Activated T-helper 2 cell treated with anti-CD3 and anti-CD28 coated beads, Interferon-gamma antibody, Interleukin-2, Interleukin-4, amounts not matched to agents 10 μg/mL and 5 μg/mL and 100 μg/mL, durations not matched to agents 14 hours and 24 hours and 36 hours (primary cell): ENCODE measurements at places on chromosomes 3 and 15. TPM values are rescaled to one million over a fixed set of nuclear protein-coding genes. Genes with fewer than 3 reads are reported as not detected.
A peak's percentile ranks its signal among the peaks of the same experiment; 100 is the strongest.

Gene PTH1R
- total RNA-seq = not detected in 2 replicates

Gene PCYT1A
- 49.2 and 53.7 TPM in 2 replicates for total RNA-seq

GRCh38 chr3:141127344-141128125 is 76.4 kb downstream of the SPSB4 start:
- no peak overlapping the region for H3K27ac ChIP-seq
- H3K4me3 ChIP-seq = no peak overlapping the region
- DNase-seq = no peak

DNA sequence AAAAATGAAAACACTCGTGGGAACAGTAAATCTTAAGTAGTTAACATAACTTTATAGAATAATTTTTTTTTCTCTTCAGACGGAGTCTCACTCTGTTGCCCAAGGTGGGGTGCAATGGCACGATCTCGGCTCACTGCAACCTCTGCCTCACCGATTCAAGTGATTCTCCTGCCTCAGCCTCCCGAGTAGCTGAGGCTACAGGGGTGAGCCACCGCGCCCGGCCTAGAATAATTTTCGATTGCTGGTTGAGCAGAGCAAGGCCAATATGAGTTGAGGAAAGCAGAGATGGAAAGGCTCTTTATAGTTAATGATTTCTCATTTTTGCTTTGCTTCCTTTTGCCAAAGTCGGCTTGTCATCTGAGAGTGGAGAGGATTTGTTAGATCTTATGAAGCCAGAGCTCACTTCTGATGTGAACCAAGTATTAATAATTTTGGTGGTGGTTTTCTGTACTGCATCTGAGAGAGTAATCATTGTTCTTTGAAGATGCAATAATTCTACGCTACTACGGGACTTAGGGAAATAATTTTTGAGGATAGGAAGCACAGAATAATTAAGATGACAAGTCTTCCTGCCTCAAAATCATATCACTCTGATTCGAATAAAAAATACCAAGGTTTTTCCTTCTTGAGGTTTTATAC is 1.6 kb upstream of the GOLM2 start:
- H3K27me3 ChIP-seq = peaks cover 8% of the 10 kb centered on the region
- peaks cover 30% of the 10 kb centered on the region for H3K4me1 ChIP-seq
- DNase-seq = no peak
- H3K36me3 ChIP-seq = no peaks in the 10 kb centered on the region

DNA sequence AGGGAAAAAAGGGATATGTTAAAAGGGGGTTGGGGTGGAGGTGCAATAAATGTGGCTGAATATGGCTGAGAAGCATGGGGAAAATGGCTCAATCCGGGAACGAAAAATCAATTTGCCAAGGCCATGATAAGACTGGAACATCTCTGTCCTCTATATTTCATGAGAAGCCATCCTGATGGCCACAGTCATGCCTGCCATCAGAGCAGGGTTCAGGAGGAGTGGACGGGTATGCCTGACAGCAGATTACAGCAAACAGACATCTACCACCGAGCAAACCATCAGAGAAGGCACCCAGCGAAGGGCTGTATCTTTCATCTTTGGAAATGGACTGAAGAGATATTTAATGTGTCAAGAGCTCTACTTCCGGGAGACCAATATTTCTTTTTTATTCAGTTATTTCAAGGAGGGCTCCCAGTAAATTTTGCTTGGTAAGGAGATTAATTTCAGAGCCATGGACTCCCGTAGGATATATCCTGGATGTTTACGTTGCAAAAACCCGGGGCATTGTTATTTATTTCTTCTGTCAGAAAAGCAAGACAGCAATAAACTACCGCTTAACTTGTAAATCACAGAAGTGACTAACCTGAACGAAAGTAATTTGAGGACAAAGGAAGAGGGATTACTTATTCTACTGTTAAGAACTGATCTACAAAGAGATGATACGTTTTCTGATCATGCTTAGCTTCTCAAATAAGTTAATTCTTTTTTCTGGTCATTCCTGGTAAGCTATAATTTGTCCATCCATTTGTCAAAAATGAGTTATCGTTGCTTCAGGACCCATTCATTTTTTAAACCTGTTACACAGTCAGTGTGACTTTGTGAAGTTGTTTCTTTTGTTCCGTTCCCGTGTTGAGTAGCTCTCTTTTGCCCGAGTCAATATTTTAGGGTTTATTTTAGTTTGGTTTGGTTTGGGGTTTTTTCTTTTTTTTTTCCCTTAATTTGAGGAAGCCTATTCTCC is 80.6 kb upstream of the CHD2 start:
- peak overlapping the region; percentile 94 for H3K27ac ChIP-seq
- no peaks in the 10 kb centered on the region for H3K36me3 ChIP-seq
- DNase-seq = no peak
- peaks cover 43% of the 10 kb centered on the region for H3K4me1 ChIP-seq
- no peaks in the 10 kb centered on the region for H3K27me3 ChIP-seq
- peak overlapping the region; percentile 82 for H3K4me3 ChIP-seq
